ENCODE measurements at places on chromosomes 3 and 15.

- no peak for DNase-seq
Measured at GRCh38 chr3:112304611-112305010, 10.6 kb upstream of the SLC9C1 start.

GRCh38 chr3:27633224-27633545, 88.9 kb downstream of the EOMES start:
- no peak for DNase-seq

GRCh38 chr3:101836652-101837598, 12.4 kb upstream of the NFKBIZ start:
- no peak for DNase-seq

- no peak for DNase-seq
Measured at GRCh38 chr15:52221730-52222129, 30.5 kb upstream of the GNB5 start.

GRCh38 chr3:62201438-62202035, 171.8 kb downstream of the FEZF2 start:
- no peak for DNase-seq

DNA sequence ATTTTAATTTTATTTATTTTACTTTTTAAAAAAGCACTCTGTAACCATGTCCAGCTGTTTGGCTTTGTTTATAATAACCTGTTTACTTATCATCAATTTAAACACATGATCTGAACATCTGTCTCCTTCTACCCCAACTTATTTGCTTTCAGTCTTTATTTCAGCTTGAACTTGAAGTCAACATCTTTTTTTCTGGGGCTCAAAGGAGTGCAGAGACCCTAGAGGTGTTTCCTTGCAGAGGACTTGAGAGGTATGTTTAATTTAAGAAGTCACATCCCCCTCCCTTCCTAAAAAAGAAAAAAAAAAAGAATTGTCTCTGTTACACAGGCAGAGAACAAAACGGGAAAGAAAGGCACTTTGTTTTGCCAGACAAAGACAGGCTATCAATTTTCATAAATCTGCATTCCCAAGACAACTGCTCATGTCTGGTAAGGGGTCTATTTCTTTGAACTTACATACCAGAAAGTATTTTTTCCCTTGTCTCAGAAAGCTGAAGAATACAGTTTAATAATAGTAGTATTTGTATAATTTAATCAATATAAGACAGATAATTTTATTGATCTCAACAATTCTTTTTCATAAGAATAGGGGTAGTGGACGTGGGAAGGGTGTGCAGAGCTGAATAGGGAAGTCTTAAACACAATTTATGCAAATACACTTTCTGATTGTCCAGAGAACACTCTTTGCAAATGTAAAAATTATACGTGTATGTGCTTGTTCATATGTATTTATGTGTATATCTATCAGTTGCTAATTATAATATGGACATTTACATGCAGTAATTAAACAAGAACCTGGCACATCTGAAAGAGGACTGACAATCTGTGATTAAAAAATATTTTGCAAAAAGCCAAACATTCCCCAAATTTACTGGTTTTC, 109.7 kb upstream of the PDZRN3 start:
- DNase-seq: no peak

GRCh38 chr3:31170932-31171670, 276.6 kb upstream of the GADL1 start:
- no peak for DNase-seq

GRCh38 chr15:41777421-41777973, 3.2 kb downstream of the MAPKBP1 start:
- DNase-seq: no peak

GRCh38 chr15:67805666-67806516, 19.4 kb upstream of the SKOR1 start:
- DNase-seq: no peak

DNA sequence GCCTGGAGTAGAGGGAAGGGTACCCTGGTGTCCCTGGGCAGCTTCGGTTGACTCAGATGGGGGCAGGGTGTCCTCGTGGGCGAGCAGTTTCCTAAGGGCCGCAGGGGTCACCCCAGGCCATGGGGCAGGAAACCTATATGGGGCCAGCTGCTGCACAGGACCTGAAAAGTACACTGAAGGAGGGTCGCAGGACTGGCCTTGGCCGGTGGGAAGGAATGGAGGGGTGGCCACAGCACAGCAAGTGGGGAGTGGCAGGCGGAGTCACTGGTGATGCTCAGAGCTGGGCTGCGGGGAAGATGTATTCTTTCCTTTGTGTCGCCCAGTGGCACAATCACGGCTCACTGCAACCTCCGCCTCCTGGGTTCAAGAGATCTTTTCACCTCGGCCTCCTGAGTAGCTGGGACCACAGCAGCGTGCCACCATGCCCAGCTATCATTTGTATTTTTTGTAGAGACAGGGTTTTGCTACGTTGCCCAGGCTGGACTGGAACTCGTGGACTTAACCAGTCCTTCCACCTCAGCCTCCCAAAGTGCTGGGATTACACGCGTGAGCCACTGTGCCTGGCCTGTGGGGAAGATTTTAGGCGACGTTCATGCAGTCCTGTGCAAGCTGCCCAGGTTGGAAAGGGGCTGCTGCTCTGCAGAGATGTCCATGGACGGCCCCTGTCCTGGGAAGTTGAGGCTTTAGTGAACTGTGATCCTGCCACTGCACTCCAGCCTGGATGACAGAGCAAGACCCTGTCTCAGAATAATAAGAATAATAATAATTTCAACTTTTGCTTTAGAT, 57.2 kb downstream of the EFCAB12 start:
- no peak for DNase-seq

DNA sequence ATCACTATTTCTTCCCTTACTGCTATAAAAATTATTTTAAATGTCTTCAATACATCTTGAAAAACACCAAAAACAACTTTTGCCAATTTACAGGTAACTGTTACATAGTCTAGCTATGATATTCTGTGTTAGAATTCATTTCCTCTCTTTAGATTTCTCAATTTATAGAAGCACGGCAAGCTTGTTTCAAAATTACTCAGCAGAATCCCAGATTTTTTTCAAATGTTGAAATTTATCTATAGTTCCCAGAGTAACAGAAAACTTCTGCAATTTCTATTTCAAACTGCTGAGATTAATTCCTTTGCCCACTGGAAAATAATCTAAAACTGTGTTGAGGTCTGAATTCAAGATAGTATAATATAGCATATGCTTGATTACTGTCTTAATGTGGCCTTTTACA, 41.2 kb downstream of the CCPG1 start:
- DNase-seq: no peak

DNA sequence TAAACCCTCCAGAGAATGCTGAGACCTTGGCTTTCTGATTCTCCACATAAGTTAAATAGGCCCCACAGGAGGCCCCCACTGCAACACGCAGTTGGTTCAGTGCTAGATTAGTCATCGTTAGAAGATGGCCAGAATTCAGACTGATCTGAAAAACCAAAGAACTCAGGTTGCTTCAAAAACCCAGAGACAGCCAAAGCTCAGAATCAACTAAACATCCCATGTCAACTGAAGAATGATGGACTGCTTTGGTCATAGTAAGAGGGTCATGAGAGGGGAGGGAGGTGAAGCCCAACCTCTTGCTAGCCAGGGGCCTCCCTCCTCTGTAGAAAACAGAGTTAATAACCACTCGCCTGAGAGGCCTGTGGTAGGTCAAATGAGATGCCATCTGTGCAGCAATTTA, 93.1 kb downstream of the AKAP13 start:
- no peak for DNase-seq

DNA sequence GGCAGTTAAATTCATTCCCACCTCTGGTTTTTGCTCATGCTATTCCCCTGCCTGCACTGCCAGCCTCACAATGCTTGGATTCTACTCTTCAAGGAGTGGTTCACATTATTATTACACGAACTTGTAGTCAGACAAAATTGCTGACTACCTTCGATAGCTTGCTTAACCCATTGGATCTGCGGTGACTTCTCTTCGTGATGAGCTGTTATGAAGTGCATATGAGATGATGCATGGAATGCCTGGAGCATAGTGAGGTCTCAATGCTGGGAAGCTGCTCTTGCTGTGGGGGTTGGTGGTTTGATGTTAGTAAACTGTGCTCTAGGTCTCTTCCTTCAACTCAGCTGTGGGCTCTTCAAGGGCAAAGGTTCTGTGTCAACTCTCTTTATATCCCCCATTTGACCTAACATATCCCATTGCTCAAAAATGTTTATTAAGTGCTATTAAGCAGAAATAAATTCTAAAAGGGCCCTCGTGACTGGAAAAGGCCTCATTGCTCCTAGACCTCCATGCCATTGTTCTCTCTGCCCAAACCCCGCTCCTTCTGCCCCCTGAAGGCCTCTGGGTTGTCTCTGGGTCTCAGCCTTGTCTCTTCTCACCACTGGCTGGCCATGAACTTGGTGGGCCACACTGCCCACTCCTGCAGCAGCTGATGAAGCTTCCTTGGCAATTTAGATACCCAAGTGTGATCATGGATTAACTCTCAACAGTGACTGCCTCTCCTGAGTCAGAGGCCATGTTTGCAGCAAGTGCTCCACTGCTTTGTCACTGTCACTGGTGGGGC, 4.5 kb upstream of the SLCO2A1 start:
- DNase-seq: no peak

DNA sequence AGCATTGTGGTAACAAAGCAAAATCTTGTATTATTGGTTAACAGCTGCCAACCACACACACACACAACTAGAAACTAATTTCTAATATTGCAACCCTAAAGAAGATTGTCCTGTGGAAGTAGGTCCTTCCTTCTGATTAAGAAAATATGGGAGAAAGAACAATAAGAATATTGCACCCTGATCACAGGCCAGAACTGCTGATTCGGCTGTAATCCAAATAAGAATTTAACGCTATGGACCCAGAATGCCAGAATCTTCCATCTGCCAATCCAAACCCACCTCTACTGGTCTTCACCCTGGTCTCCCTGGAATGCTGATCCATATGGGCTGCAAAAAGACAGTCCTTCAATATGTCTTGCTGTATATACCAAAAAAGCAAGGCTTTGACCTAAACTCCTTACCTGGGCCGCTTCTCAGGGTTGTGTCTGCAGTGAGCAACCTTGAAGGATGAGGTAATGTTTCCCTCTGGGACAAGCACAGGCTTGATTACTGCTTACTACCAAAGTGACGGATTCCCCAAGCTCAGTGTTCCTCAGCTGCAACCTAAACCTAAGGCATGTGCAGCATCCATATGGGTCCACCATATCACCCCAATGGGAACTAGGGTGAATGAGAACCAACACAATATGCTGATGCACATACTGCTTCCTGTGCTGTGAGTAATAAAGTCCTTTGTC, 8.0 kb downstream of the CCDC14 start:
- DNase-seq: no peak

DNA sequence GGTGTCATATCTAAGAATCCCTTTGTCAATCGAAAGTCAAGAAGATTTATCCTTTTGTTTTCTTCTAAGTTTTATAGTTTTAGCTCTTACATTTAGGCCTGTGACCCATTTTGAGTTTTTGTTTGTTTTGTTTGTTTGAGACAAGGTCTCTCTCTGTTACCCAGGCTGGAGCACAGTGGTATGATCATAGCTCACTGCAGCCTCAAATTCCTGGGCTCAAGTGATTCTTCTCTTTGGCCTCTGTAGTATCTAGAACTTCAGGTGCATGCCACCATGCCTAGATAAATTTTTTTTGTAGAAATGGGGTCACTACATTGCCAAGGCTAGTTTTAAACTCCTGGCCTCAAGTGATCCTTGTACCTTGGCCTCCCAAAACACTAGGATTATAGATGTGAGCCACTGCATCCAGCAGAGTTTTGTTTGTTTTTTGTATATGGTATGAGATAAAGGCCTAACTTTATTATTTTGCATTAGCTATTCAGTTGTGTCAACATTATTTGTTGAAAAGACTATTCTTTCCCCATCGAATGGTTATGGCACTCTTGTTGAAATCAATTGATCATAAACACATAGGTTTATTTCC, 5.8 kb upstream of the MYO5C start:
- DNase-seq: no peak

- no peak for DNase-seq
Measured at GRCh38 chr3:143597774-143598652, 250.3 kb downstream of the SLC9A9 start.

DNA sequence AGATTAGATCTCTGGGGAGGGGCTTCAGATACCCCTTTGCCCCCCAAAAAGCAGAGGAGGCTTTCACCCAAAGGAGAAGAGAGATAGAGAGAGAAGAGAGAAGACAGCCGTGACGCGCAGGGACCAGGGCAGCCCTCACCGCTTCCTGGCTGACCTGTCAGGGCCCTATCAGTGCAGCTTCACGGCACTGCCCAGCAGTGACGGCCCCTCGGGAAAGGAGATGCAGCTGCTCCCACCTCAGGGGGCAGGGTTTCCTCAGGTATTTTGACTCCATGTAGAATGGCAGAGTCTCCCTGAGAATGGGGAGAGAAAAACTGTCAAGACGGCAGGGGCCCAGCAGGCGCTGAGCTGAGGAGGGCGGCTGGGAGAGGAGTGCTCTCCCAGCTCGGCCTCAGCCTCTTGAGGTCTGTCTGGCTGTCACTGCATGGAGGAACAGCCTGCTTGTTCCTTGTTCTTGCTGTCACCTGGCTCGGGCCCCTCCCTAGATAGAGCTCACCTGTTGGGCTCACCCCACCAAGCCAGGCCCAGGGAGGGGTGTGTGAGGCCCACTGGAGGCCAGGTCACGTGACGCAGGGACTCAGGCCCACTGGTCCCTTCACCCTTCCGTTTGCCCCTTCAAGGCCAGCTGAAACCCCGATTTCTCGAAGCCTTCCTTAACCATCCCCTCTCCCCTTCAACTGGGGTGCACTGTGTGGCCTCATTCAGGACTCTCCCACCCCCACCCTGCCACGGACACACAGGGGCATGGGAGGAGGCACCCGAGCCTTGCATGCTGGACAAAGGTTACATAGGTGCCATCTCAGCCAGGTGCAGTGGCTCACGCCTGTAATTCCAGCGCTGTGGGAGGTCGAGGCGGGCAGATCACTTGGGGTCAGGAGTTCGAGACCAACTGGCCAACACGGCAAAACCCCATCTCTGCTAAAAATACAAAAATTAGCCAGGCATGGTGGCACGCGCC, 28.2 kb downstream of the LOXL1 start:
- no peak for DNase-seq

GRCh38 chr15:89113296-89114024, 25.2 kb downstream of the ABHD2 start:
- no peak for DNase-seq

GRCh38 chr15:75140080-75140879, 61.4 kb upstream of the C15orf39 start:
- peak; percentile 68 for DNase-seq

DNA sequence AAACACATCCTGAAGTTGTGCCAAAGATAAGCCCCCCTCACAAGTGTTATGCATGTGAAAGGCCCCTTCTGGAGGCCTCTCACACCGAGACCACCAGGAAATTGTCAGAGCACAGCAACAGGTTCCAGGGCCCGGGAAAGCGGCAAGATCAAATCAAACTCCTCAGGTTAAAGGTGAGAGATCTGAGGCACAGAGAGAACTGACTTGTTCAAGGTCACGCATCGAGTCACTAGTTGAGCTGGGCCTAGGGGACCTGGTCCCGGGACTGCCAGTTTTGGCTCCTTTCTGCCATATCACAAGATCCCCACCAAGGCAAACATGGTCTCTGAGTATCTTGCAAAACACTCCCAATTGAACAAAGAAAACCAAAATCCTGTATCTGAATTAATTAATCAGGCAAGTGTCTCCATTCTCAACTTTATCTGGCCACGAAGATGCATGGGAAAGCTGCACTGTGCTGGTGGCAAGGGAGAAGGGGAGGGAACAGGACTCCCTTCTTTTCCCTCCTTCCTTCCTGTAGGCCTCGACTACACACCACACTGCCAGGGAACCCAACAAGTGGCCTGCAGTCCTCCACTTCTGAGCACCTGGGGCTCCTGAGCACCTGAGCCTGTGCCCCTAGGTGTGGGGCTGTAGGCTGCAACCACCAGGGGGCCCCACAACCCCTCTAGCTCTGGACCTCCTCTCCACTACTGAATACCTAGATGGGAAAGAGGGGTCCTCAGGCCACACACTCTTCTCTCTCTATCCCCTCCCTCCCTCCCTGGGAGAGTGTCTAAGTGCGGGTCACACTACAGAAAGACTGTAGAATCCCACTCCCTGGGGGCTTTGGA, 37.3 kb downstream of the ANP32A start:
- no peak for DNase-seq

All from NT2/D1 (cell line).